ENCODE measurements at places on chromosomes 4 and X. TPM values are rescaled to one million over a fixed set of nuclear protein-coding genes. Genes with fewer than 3 reads are reported as not detected.

GRCh38 chrX:38473701-38474100 lies 87.6 kb upstream of the TSPAN7 start:
- no peak for DNase-seq

DNA sequence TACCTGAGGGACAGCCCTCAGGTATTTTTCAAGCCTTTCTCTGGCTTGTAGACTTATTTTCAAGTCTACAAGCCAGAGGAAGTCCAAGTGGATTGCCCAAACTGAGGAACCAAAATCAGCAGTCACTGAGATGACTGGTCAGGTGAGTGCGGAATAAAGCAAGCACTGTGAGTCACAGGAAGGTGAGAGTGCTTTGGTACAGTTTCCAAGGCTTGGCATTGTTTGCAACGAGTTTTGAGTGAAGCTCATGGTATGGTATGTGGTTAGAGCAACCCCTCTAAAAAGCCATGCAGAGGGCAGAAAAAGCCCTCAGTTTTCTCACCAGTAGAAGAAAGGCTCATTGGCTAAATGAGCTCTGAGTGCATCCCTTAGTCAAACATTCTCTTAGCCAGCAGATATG lies 112.8 kb upstream of the EOLA2 start:
- no peak for DNase-seq

DNA sequence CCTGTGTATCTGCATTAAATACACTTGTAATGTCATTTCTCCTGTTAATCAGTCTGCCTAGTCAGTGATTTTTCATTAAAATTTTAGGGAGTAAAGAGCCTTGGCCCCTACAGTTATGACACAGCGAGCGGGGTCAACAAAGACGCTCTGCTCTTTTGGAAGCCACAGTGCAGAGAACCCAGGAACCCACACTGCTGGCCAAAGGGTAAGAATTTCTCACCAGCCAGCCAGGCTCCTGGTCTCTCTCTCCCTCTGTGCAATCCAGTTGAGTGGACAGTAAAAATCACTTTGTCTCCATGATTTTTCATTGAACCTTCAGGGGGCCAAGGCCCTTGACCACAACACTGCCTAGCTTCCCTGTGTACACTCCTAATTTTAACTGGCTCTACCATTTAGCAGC lies 52.8 kb downstream of the NLGN4X start:
- no peak for DNase-seq

- DNase-seq: no peak
These were observed 5.5 kb upstream of the NR3C2 start for GRCh38 chr4:148447681-148448080.

Gene CXorf51B
- not detected for total RNA-seq
